ENCODE measurements at places on chromosomes 3 and 15. TPM values are rescaled to one million over a fixed set of nuclear protein-coding genes. Genes with fewer than 3 reads are reported as not detected.

GRAMD1C gene
- total RNA-seq = 12.1 TPM

SLC12A1 gene
- under 0.01 TPM for total RNA-seq

GRCh38 chr3:111735243-111735758 is 123.8 kb upstream of the PHLDB2 start:
- peak; percentile 97 for DNase-seq

GRCh38 chr3:50515565-50516439 is 12.4 kb upstream of the CACNA2D2 start:
- no peak for DNase-seq

DNA sequence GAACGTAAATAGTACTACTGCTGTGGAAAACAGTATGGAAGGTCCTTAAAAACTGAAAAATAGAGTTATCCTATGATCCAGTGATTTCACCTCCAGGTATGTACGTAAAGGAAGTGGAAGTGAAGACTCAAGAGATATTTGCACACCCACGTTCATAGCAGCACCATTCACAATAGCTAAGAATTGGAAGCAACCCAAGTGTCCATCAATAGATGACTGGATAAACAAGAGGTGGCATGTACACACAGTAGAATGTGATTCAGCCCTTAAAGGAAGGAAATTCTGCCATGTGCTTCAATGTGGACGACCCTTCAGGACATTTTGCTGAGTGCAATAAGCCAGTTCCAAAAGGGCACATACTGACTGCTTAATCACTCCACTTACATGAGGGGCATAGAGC is 188.3 kb downstream of the APBA2 start:
- no peak for DNase-seq

All from fibroblast of the aortic adventitia (primary cell).